Stimulated activated CD8-positive, alpha-beta memory T cell treated with anti-CD3 and anti-CD28 coated beads, Interleukin-7, amount 100 ng/mL, for 1 hour (primary cell): ENCODE measurements at places on chromosomes 7 and 10.

- DNase-seq: no peak
Observed at GRCh38 chr10:110376767-110377160, 72.0 kb upstream of the SMNDC1 start.

GRCh38 chr7:22350466-22351328 is 6.3 kb downstream of the RAPGEF5 start:
- DNase-seq: no peak

GRCh38 chr7:35362341-35362740 is 108.4 kb upstream of the TBX20 start:
- no peak for DNase-seq

DNA sequence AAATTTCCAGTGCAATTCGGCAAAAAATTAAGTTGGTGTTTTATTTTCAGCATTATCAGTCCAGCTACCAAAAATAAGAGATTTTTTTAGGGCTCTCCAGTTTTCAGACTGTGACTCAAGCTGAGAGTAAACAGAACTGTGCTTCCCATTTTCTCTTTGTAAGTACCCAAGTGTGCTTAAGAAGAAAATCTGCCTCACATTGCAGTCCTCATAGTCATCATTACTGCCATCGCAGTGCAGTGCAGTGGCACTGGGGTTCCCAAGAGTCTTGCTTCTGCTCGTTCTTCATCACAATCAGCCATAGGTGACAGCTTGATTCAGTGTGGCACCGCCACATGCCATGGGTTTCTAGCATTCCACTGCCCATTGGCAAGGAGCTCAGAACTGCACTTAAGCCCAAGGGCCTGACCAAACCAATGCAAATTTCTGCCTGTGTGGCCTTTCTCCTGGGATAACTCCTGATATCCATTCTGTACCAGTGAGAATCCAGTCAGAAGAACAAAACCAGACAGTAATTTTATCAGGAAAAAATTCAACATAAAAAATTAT is 25.6 kb upstream of the ERCC6 start:
- no peak for DNase-seq

- DNase-seq: no peak
Observed at GRCh38 chr7:155316427-155317113, 18.9 kb downstream of the INSIG1 start.
